Hepatocyte (in vitro differentiated cells): ENCODE measurements at places on chromosomes 1 and 21. TPM values are rescaled to one million over a fixed set of nuclear protein-coding genes. Genes with fewer than 3 reads are reported as not detected.
A peak's percentile ranks its signal among the peaks of the same experiment; 100 is the strongest.

DNA sequence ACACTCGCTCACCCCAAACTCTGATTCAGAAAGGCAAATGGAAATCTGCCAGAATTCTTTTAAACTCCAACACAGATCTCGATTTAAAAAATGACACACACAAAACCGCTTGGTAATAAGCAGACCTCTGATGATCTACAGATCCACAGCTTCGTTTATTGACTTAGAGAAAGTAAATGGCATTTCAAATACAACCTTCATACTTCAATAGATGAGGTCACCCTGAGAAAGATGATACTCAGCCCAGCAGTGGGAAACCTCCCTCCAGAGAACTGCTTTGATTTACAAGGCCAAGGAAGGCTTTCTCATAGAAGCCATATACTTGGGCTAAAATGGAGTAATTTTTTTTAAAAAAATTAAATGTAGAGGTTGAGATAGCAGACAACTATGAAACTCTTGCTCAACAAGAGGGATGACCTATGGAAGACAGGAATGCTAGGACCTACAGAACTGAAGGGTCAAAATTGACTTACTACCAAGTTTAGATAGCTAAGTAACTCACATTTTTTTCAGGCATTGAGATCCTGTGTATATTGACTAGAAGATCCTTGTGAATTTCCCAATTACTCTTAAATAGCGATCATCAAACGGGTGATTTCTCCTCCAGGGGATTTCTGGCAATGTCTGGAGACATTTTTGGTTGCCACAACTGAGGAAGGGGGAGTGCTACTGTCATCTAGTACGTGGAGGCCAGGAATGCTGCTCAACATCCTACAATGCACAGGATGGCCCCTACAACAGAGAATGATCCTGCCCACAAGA, 143.9 kb downstream of the CLIC6 start:
- H3K36me3 ChIP-seq = no peaks in the 10 kb centered on the region
- peak overlapping the region; percentile 33 for H3K27ac ChIP-seq
- DNase-seq = peak; percentile 62
- H3K4me3 ChIP-seq = no peak overlapping the region
- no peaks in the 10 kb centered on the region for H3K27me3 ChIP-seq
- peaks cover 44% of the 10 kb centered on the region for H3K4me1 ChIP-seq

DNA sequence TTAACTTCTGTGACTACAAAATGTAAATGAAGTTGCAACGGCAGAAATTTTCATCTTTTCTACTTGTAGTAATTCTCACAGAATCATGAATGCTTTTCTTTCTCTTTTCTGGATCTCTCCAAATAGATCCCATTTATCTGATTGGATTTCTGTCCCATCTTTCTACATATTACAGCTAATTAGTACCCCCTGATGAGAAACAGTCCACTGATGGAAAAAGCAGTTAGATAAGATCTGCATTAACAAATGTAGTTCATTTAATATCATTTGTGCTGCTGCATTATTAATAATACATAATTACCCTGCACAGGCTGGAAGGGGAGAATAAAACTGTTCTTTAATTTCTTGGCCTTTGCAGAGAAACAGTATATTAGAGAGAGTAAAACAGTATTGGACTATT, 289.3 kb downstream of the TTLL7 start:
- H3K27ac ChIP-seq = no peak overlapping the region
- H3K36me3 ChIP-seq = no peaks in the 10 kb centered on the region
- no peaks in the 10 kb centered on the region for H3K4me1 ChIP-seq
- H3K4me3 ChIP-seq = no peak overlapping the region

- no peak overlapping the region for H3K27ac ChIP-seq
- H3K4me3 ChIP-seq = no peak overlapping the region
- no peaks in the 10 kb centered on the region for H3K36me3 ChIP-seq
These were observed 6.0 kb upstream of the AGPAT3 start for GRCh38 chr21:43858806-43859648.

GRCh38 chr1:33893147-33893830, 29.4 kb downstream of the HMGB4 start:
- no peaks in the 10 kb centered on the region for H3K4me1 ChIP-seq
- no peak overlapping the region for H3K27ac ChIP-seq
- H3K4me3 ChIP-seq = no peak overlapping the region
- no peaks in the 10 kb centered on the region for H3K36me3 ChIP-seq

DNA sequence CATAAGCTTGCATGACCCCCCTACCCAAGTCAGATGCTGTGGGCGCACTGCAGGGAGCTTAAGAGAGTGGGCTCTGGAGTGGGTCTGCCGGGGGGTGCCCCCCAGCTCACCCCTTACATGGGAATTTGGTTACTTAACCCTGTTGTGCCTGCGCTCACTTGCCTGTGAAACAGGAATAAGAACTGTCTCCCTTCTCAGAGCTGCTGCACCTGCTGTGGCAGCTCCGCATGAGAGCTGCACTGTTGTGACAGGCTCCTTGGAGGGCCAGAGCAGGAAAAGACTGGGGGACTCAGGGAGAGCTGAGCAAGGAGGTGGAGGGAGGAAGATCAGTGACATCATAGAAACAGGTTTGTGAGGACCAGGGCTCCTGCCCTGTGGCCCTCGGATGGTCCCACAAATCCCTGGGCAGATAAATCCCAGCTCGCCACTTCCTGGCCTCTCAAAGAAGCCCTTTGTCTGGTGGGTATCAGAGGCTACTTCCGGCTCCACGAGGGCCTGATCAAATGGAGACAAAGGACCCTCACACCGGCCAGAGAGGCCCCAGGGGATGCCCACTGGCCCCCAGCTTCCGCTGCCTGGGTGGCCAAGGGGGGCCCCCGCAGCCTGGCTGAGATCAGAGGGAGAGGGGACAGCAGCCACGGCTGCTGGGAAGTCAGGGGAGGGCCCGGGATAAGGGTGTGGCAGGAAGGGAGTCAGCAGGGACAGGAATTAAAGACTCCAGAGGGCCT, 28.9 kb upstream of the LAPTM5 start:
- no peak for DNase-seq
- no peaks in the 10 kb centered on the region for H3K27me3 ChIP-seq
- no peaks in the 10 kb centered on the region for H3K36me3 ChIP-seq
- no peak overlapping the region for H3K4me3 ChIP-seq
- no peak overlapping the region for H3K27ac ChIP-seq

OR14C36 gene
- not detected in 2 replicates for total RNA-seq

SPATA6 gene
- total RNA-seq = 4.5 and 5.5 TPM in 2 replicates
